ENCODE measurements at places on chromosomes 5 and 9.

DNA sequence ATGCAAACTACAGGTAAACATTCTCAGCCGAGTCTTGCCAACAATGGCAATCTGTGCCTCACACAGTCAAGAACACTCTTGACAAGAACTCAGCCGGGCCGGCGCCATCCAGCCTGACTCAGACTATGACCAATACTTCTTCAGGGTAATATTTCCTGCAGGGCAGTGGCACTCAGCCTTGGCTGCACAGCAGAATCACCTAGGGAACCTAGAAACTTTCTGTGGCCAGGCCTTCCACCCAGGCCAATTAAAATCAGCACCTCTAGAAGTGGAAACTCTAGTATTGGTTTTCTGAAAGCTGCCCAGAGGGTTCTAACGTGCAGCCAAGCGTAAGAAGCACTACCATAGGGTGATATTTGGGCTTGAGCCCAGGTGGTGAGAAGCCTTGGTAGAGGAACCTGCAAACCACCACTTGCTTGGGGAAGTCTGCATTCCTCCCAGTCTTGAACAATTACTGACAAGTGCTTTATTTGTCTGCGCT is 120.6 kb downstream of the TTLL11 start:
- DNase-seq = no peak

- DNase-seq = no peak
Observed at GRCh38 chr5:135851186-135851914, 16.9 kb downstream of the SLC25A48 start.

DNA sequence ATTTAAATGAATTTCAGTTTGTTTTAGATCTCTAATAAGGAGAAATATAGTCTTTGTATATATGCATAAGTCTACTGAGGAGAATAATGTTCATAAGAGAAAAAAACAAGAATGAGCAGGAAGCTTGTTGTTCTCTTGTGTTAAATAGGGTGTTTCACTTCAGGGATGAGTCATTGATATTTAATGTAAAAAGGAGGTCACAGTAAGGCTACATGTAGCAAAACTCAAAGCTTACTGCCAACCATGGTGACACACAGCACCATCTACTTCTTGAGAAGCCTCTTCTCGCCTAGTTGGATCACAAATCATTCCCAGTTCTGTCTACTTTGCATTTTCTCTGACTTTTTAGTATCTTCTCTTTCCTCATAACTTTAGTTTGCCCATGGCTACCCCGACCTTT is 1466.0 kb upstream of the C9orf72 start:
- no peak for DNase-seq

DNA sequence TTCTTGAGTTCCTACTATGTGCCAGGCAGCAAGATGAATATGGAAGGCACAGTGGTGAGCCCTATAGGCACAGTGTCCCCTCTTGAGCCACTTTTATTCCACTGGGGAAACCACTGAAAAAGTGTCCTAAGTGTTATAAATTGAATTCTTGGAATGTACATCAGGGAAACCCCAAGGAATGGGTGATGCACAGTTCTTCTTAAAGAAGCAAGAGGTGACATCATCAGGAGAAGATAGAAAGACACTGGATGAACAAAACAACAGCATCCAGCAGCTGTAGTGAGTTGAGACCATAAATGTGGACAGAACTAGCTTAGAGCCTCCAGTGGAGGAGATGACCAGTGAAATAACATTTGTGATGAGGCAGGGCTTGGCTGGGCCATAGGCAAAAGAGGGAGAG is 199.2 kb upstream of the ANKRD55 start:
- no peak for DNase-seq

DNA sequence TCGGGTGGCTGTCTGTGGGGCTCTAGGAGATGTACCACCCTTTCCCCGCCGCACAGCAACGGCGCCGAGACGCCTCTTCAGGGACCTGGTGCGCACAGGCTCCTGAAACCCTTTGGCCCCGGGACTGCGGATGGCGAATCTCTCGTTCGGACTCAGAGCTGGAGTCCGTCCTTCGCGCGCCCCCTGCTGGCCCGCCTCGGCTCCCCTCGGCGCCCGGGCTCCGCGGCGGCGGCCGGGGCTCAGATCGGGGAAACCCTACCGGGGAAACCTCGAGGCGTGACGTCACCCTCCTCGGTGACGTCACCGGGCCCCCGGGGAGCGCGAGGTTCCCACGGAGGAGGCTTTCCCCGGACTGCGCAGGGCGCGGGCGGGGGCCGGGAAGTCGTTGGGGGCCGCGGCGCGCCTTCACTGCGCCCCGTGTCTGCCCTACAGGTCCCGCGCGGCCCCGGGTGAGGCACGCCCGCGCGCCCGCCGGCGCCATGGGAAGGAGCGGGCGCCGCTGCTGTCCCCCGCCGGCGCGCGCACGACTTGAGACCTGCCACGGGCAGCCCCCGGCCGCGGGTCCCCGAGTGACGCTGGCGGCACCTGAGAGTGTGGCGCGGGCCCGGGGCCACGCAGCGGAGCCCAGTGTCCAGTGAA is 7.9 kb downstream of the PRR7 start:
- DNase-seq = peak; percentile 96
